ENCODE measurements at places on chromosomes 3 and 15. TPM values are rescaled to one million over a fixed set of nuclear protein-coding genes. Genes with fewer than 3 reads are reported as not detected.

DNA sequence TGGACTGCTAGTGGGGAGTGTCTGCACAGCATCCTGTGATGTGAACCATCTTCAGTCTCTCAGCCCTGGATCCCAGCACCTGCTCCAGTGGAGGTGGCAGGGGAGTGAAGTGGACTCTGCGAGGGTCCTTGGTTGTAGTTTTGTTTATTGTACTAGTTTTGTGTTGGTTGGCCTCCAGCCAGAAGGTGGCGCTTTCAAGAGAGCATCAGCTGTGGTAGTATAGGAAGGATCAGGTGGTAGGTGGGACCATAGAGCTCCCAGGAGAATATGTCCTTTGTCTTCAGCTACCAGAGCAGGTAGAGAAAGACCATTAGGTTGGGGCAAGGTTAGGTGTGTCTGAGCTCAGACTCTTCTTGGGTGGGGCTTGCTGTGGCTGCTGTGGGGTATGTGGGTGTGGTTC is 20.9 kb downstream of the NEK11 start:
- DNase-seq, result no peak

- no peak for DNase-seq
Measured at GRCh38 chr3:176953106-176954060, 243.9 kb downstream of the TBL1XR1 start.

- no peak for DNase-seq
Measured at GRCh38 chr3:32105291-32106131, 909 bp upstream of the GPD1L start.

DNA sequence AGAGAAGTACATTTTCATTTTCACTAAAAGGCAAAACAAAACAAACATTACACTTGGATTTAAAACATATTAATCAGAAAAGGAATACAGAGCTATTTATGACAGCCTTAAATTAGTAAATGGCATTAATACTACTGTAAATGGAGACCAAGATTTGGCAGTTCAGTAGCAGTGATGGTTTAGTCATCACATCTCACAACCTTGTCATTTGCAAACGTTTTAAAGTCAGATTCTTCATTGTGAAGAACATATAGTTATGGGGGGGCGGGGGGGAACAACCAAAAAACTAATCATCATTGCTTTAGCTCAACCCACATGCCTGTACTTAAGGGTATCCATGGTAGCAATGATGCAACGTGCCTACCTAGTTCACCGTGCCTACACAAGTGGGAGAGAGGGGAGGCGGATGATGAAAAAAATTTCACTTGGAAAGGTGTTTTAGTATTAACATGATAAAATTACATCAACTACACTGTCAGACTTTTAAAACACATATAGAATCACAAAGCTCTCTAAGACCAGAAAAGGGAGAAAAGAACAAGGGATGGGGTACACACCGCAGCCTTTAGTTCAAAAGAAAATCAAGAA is 40.1 kb downstream of the DLG1 start:
- no peak for DNase-seq

- DNase-seq, result no peak
Measured at GRCh38 chr3:134487406-134487805, 1.5 kb downstream of the CEP63 start.

GRCh38 chr3:195129644-195130492 is 141.1 kb downstream of the XXYLT1 start:
- no peak for DNase-seq

DNA sequence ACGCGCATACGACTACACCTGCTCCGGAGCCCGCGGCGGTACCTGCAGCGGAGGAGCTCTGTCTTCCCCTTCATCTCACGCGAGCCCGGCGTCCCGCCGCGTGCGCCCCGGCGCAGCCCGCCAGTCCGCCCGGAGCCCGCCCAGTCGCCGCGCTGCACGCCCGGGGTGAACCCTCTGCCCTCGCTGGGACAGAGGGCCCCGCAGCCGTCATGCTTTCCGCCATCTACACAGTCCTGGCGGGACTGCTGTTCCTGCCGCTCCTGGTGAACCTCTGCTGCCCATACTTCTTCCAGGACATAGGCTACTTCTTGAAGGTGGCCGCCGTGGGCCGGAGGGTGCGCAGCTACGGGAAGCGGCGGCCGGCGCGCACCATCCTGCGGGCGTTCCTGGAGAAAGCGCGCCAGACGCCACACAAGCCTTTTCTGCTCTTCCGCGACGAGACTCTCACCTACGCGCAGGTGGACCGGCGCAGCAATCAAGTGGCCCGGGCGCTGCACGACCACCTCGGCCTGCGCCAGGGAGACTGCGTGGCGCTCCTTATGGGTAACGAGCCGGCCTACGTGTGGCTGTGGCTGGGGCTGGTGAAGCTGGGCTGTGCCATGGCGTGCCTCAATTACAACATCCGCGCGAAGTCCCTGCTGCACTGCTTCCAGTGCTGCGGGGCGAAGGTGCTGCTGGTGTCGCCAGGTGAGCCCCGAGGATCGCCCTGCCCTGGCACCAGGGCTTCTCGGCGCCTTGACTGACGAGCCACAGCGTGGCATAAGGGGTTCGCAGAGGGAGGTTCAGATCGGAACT is 420 bp downstream of the SLC27A2 start:
- DNase-seq, result no peak

GRCh38 chr3:9072667-9073009 is 109.4 kb upstream of the RAD18 start:
- DNase-seq, result no peak

DNA sequence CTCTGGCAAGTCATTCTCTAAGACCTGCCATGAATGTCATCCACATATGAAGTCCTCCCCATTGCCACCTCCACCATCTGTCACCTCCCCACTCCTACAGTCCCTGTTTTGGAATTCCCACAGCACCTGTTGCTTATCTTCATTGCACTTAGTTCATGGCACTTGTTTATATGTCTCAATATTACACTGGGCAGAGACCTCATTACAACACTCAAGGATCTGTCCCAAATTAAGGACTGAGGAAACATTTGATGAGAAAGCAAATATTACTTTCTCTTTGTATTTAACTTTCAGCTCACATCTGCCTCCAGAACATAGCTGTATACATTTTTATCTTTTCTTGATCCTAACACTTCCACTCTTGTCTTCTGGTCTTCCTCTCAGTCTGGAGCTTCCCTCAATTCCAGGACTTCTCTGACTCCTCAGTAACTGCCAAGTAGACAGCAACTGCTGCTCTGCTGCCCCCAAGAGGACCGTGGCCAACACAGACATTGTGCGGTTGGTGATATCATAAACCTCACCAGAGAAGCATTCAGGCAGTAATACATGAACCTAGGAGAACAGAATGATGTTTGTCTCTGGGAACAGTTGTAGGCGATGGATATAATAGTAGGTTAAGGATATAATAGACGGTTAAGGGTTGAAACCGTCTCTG is 45.0 kb upstream of the FGF12 start:
- DNase-seq, result no peak

GRCh38 chr15:31214864-31215489 is 111.7 kb upstream of the KLF13 start:
- DNase-seq, result no peak

DNA sequence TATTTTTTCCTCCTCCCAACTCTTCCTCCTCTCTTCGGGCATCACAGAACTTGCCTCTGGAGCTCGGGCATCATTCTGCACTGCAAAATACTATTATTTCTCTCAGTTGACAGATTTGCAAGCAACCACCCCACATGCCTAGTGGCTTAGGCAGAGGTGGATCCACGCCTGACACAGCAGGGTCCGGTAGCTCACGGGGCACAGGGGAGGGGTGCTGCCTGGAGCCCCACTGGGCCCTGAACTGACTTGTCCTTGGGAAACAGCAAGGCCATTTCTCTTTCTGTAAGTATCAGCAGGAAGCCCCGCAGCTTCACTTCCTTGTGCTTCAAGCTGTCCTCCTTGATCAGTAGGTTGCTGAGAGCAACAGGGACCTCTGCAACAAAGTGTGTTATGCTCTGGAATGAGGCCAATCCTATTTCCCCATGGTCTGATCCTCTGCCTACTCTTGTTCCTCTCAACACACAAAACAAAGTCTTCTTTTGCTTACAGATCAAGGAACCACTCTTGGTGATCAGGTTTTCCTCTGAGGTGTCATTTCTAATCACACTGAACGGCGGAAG is 69.1 kb downstream of the FAM174B start:
- DNase-seq, result no peak

DNA sequence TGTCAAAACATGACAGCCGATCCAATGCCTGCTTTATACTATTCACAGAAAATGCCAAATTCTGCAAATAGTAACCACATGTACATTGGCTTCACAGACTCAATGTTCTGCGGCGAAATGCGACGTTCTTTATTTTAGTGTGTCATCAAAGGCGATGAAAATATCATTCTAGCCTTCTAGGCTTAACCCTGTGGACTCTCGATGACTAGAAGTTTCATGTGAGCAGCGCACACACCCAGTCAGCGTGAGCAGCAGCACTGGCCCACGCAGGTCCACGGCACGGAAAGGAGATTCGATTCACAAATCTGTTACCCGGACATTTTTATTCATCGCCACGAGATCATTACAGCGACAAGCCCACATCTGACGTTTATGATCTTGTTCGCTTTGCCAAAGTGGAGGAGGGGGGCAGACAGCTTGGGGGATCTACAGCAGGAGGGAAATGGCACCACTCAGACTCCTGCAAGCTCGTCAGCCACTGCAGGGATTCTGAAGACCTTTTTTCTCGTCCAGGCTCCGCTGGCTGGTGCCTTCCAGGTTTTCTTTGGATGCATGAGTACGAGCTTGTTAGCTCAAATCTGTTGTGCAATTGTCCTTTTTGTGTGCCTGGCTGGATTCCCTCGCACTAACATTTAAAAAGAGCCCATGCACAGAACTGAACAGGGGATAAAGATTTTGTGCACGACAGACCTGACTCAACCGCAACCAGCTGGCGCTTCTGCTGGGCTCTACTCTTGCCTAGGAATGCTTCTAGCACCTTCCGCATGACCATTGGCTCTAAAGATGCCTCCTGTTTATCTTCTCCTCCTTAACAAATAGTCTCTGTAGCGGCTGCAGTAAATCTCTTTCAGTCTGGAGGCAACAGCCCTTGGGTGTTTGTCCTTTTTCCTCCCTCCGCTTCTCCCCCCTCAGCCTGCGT is 938.4 kb downstream of the MCTP2 start:
- no peak for DNase-seq

DNA sequence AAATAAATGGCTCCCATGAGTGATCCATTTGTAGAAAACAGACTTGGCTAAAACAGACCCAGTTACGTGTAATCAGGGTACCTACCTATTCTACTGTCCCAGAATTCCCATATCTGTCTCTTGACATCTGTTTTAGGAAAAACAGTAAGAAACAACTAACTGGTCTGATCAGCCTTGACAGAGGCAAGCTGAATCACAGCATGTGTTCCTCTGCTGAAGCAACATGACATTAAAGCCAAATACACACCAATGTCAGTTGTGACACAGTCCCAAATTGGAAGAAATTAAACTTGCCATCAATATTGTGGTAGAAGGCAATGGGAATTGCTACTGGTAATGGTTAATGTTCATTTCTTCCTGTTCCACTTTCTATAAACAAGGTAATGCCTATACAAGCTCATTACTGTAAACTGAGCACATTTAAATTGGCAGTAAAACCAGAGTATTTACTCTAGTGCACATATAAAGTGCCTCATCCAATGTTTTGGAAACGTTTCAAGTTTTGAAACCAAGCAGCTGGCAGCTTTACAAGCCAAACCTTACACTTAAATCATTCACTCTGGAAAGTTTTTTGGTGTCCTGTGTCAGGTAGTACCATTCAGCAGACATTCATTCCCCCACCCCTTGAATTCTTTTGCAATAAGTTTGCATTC is 27.0 kb downstream of the ALDH1A2 start:
- no peak for DNase-seq

DNA sequence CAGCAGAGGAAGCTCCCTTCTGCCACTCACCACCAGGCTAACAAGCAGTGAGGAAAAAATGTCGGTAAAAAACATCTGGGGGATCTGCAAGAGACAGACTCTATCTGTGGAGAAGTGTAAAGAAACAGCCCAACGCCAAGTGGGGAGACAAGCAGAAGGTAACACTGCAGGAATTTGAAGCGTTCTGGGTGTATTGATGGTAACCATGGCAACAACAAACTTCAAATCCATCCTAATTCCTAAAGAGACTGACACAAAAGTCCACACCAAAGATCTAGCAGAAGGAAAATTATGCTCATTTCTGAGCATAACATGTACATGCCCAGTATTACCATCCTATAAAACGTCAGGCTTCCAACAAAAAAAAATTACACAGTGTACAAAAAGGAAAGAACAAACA is 449.3 kb downstream of the GABRB3 start:
- no peak for DNase-seq

- no peak for DNase-seq
Measured at GRCh38 chr15:76328106-76328696, 8.4 kb upstream of the ISL2 start.

DNA sequence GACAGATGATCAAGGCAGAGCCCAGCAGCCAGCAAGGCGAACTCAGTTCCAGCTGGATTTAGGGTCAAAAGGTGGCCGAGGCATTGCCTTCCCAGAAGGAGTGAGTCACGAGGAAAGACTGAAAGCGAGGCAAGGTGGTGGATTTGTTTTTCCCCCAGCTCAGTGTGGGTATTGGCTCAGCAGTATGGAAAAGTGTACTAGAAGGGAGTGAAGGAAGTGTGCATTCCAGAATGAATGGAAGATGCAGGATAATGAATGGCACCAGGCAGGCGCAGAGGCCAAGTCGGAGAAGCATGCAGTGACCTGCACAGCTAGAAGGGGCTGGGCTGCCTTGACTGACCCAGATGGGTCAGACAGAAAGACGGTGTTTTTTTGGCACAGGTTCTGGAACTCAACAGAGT is 46.3 kb downstream of the FOXP1 start:
- no peak for DNase-seq

- no peak for DNase-seq
Measured at GRCh38 chr15:40418126-40418525, 12.5 kb downstream of the IVD start.

DNA sequence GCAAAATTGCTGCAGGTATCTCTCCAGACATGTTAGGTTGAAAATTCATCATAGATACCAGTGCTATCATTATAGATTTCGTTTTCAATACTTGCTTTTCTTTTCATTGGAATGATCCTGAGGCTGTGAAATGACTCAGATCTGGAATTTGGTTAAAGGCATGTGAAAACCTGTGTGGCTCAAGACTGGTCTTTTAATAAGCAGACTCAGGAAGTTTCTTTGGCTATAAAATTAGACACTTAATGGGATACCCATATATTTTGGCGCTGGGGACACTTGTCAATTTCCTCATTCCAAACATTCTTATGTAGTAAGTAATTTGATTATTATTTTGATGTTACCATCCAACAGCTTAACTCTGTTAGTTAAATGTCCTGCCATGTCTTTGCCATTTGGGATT is 1041.1 kb upstream of the GBE1 start:
- no peak for DNase-seq

GRCh38 chr3:128814519-128815317 is 64.7 kb upstream of the ACAD9 start:
- DNase-seq, result no peak

PDZRN3 gene
- 244 TPM for total RNA-seq

CCDC9B gene
- total RNA-seq, result 40.0 TPM

ZMYND10 gene
- total RNA-seq, result 0.57 TPM

SCAPER gene
- total RNA-seq, result 18.7 TPM

HYAL2 gene
- total RNA-seq, result 101 TPM

TICRR gene
- total RNA-seq, result not detected

SLC38A3 gene
- not detected for total RNA-seq

RNF168 gene
- total RNA-seq, result 22.2 TPM

WDR93 gene
- total RNA-seq, result 0.42 TPM

EPB42 gene
- total RNA-seq, result 0.33 TPM

ZXDC gene
- 37.0 TPM for total RNA-seq

RPL32 gene
- 1,554 TPM for total RNA-seq

GPR176 gene
- 8.4 TPM for total RNA-seq

AMIGO3 gene
- not detected for total RNA-seq

Measured in esophagus muscularis mucosa (tissue), 4 donors.